Effector CD4-positive, alpha-beta T cell (primary cell): ENCODE measurements at places on chromosomes 6 and 20.

DNA sequence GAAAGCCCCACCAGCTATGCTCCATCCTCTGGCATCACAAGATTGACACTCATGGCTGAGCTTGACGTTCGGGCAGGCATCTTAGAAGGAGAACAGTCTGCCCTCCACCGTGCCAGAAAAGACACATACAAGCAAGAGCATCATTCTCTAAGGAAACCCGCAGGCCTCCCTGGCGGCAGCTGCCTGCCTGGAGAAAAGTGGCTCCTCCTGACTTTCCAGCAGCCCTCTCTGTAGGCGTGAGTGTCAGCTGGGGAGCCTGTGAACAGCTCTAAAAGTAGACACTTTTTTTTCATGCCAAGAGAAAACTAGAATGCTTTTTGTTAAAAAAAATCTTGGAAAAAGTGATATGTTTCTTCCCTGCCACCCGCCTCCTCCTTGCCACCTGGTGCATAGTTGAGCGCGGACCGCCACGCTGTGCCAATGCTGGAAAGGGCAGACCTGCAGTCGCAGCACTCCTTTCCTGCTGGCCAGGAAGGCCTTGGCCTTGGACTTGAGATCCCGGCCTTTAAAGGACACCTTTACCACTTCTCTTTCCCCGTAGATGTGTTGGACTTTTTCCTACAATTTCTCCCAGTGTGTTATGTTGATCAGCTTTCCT, 29.7 kb upstream of the INSM1 start:
- DNase-seq: no peak

- DNase-seq: no peak
These were observed 859 bp upstream of the KIF25 start for GRCh38 chr6:167996424-167997199.

DNA sequence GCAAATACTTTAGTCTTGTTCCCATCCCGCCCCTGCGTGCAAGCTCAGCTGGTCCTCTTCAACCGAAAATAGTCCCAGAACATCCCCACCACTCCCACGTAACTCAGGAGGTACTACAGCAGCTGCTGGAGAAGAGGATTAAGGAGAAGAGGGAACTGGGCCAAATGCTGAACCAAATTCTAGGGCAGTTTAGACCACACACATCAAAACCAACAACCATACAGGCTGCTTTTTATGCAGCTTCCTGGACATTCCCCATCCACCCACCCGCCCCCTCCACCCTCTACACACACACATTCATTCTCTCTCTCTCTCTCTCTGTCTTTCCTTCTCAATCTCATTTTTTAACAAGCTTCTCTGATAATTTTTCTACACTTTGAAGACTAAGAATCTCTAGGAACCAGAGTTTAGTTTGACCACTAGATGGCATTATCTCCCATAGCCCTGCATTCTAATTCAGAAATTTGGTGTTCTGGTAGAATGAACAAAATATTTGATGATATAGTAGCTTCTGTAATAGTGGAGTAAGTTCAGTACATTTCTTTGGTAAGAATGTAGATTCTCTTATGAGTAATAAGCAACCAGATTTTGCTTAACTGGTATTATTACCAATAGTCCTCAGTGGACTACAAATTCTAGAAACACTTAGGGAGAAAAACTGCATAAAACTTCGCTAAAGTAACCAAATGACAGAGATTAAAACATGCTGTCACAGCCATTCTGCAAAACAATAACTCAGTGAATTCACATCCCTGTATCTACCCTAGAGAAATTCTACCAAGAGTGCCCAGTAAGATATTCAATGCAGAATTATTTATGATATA, 52.1 kb upstream of the BEND6 start:
- DNase-seq: no peak

DNA sequence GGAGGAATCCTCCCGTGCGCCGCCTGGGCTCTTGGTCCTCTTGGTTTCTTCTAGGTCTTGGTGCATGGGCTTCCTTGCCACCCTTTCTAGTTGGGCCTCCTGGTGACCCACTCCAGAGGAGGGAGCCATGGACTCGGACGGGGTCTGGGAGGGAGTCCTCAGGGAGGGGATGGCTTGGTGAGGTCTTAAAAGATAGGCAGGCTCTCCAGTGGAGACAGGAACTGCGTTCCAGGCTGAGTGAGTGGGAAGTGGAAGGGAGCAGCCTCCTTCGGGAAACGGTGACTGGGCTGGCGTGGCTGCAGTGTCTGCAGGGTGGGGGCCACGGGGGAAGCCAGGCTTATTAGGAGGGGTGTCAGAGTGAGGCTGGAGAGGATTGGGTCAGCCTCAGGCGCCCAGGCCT, 152.8 kb downstream of the GRM4 start:
- no peak for DNase-seq

DNA sequence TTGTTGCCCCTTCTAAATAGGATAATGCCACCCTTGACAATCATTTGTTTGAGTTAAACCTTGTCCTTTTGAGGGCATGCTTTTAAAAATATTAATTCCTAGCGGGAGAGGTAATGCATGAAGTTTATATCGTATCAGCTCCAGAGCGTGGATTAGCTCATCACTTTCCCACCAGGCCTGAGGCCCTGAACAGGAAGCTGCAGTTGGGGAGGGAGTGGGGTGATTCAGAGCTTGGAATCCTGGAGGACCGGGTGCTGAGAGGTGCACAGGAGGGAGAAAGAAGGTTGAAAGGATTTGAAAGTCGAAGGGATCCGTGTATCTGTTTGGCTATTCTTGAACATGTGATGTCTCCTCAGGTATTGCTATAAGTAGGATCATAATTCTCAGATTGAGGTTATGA, 25.0 kb downstream of the ZDHHC14 start:
- DNase-seq: no peak

GRCh38 chr20:18662279-18663040, 74.6 kb downstream of the DTD1 start:
- no peak for DNase-seq

GRCh38 chr6:128836761-128837160, 46.2 kb upstream of the LAMA2 start:
- no peak for DNase-seq

- no peak for DNase-seq
These were observed 264.1 kb downstream of the FOXC1 start for GRCh38 chr6:1873781-1874180.

- DNase-seq: no peak
These were observed 123.8 kb upstream of the AKIRIN2 start for GRCh38 chr6:87825821-87826221.

DNA sequence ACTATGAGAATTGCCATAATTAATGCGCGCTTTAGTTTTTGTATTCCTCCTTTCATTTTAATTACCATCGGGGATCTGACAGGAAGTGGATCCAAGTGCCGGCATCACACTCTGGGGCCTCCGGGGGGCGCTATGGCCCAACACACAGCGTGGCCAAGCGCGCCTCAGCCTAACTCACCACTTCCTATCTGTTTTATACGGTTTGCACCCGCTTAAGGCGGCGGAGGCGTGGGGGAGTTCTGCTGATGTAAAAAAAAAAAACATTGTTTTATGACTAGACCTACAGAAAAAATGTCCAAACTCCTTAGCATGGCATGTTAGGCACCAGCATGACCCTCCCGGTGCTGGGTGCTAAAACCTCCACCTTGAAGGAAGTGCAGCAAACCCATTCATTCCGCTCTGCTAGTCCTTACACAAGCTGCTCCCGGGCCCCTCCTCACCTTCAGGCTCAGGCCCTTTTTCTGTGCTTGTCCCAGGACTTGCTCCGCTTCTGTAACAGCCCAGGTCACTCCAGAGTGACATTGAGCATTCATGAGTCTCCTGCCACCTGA, 4.5 kb upstream of the EBF4 start:
- DNase-seq: peak; percentile 66

GRCh38 chr20:36301359-36302119, 4.6 kb upstream of the DLGAP4 start:
- no peak for DNase-seq

GRCh38 chr20:19653327-19653726, 104.7 kb upstream of the RIN2 start:
- no peak for DNase-seq

- no peak for DNase-seq
These were observed 49.9 kb downstream of the RIN2 start for GRCh38 chr20:19807946-19808330.

- DNase-seq: no peak
These were observed 30.9 kb upstream of the SLA2 start for GRCh38 chr20:36676701-36677421.

DNA sequence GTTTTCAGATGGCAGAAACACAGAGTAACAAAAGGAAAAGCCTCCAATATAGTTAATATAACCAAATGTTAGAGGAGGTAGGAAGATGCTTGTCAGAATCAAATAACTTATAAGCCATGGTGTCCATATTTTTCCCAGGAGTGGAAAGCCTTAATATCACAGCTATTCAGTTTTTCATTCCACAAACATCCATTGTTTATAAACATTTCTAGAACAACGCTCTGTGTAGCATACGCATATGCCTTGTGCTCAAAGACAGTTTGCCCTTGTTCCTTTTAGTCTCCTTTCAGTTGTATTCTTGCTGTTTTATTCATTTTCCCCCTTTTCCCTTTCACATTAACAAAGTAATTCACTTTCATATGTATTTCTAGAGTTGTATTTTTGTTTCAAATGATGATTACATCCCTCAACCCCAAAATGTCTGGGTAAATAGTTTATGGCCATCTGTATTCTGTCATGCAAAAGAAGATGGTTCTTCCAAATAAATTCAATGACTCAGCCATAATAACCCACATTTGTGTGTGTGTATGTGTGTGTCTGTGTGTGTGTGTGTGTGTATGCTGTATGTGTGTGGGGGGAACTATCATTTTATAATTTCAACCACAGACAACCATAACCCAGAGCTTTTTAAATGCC, 455.7 kb upstream of the SOX4 start:
- DNase-seq: no peak

- DNase-seq: peak; percentile 54
These were observed at the start of gene IER3 for GRCh38 chr6:30744054-30744805. TSS of gene IER3 (minus strand) at chr6:30744547. CDS start at chr6:30744518, 29 bp downstream.

GRCh38 chr6:41878246-41878645, 16.9 kb downstream of the USP49 start:
- DNase-seq: no peak

DNA sequence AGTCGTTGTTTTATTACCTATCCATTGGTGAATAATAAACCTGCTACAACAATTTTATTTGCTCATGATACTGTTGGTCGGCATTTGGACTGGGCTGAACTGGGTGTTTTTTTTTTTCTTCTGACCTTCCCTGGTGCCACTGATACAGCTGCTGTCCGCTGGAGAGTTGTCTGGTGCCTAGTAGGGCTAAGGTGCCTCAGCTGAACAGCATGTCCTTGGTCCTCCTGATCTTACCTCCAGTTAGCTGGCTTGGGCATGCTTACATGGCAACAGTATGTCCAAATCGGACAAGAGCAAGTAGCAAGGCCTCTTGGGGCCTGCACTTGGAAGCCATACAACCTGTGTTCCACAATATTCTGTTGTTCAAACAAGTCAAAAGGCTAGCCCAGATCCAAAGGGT, 563.4 kb downstream of the BMP2 start:
- DNase-seq: no peak

DNA sequence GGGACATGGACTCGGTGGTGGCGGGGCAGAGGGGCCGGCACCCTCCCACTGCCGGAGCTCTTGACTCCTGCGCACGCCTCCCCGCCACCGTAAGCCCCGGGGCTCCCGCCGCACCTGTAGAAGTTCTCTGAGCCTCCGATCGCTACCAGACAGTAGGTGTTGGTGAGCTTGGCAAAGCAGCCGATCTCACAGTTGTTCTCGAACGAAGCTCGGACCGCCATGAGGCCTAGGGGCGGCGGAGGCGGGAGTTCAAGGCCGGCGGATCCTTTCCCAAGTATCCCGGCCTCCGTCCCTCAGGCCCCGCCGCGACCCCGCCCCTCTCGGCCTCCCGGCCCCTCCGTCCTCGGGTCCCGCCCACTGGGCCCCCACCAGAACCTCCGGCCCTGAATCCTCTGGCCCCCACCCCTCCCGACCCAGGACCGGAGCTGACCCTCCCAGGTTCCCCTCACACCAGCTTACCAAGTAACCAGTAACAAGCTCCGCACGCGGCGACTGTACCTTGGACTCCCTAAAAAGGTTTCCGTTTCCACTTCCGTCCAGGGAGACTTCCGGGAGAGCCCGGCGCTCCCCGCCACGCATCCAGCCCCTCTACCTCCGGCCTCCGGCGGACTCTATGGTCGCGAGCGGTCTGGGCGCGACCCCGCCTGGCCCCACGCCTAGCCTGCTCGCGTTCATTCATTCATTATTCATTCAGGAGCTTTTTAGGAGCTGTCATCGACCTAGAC, at the start of gene EIF6:
EIF6 (minus strand) TSS at position 506 of the 725 bp plus-strand sequence; CDS start at position 221, 285 bp downstream.
- DNase-seq: peak; percentile 54

DNA sequence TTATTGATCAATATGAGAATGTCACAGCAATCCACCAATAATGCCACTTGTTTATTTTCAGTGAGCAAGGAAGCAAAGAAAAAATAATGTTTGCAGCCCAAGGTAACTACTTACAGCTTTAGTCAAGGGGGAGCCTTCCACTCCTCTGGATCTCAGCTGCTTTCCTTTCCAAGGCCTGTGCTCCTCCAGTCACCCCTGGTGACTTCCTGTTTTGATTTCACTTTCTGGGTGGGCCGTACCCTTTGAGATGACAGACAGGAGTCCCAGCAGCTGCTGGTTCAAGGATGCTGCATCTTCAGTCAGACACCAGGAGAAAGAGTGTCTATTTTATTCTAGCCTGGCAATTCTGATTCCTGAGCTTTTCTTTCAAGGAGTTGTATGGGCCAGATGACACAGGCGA, 5.6 kb upstream of the VNN2 start:
- DNase-seq: peak; percentile 23

- DNase-seq: no peak
These were observed 11.8 kb downstream of the TCF15 start for GRCh38 chr20:598133-598850.
